ENCODE measurements at places on chromosomes 2 and 18.

GRCh38 chr18:31233621-31234275, 71.1 kb upstream of the DSC1 start:
- no peak for DNase-seq

DNA sequence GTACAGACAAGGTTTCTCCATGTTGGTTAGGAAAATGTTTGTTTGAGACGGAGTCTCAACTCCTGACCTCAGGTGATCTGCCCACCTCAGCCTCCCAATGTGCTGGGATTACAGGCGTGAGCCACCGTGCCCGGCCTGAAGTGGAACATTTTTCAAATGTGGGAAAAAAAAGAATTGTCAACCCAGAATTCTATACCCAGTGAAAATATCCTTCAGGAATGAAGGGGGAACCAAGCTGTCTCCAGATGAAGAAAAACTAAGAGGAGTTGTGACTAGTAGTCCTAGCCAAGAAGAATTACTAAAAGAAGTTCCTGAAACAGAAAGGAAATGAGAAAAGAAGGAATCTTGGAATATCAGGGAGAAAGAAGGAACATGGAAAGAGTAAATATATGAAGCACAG, 25.7 kb downstream of the RAPGEF4 start:
- DNase-seq, result no peak

GRCh38 chr2:29618024-29618423, 303.4 kb downstream of the ALK start:
- DNase-seq, result no peak

DNA sequence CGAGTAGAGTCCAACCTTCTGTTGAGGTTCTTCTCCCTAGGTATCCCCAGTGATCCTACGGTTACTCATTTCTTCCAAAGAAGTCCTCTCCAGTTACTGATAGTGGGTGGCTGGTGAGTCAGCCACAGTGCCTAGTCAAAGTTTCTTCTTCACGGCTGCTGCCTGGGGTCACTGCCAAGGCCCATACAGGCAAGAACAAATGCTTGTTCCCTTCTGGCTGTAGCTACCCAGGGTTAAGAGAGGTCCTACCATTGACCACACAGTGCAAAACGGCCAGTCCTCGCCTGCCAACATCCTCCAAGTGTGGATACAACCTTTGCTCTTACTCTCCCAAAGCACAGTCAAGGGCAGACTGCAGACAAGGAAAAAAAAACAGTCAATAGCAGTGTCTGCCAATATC, 2.9 kb upstream of the PTPN4 start:
- no peak for DNase-seq

GRCh38 chr18:59268127-59268720, 5.0 kb downstream of the RAX start:
- DNase-seq, result no peak

DNA sequence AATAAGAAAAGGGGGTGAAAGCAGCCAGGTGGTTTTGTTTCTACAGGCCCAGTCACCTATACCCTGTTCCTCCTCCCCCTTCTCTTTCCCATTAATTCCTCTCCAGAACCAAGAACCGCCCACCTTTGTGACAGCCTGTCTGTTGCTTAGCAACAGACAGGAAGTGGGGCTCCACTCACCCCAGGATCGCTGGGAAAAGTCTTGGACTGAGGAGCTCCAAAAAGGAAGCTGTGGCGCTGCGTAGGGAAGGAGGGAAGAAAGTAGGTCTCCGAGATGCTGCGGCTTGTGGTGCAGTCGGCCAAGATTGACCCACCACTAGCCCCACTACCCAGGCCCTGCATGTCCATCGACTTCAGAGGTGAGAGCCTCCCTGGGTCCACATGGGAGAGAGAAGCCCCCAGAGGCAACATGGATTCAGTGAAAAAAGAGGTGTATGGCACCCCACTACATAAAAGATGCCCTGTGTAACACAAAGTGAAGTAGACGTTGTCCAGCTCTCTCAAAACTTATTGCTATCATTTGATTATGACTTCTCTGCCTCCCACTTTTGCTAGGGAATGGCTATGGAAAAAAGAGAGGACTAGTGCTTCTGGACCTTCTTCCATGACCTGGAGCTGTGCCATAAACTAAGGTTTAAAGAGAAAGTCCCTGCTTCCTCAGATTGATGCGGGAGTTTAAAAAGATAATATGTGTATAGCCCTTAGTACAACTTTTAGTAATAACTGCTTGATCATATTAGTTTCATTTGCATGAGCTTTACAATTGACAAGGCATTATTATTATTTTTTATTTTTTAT, at the start of gene FER1L5:
Gene FER1L5, plus strand, starts transcription at position 201 of the 797 bp plus-strand sequence. Its CDS starts 73 bp downstream, at position 274.
- peak; percentile 26 for DNase-seq

All from SK-N-MC (cell line).